SHP77 (cell line): ENCODE measurements at places on chromosomes 13 and 19.

DNA sequence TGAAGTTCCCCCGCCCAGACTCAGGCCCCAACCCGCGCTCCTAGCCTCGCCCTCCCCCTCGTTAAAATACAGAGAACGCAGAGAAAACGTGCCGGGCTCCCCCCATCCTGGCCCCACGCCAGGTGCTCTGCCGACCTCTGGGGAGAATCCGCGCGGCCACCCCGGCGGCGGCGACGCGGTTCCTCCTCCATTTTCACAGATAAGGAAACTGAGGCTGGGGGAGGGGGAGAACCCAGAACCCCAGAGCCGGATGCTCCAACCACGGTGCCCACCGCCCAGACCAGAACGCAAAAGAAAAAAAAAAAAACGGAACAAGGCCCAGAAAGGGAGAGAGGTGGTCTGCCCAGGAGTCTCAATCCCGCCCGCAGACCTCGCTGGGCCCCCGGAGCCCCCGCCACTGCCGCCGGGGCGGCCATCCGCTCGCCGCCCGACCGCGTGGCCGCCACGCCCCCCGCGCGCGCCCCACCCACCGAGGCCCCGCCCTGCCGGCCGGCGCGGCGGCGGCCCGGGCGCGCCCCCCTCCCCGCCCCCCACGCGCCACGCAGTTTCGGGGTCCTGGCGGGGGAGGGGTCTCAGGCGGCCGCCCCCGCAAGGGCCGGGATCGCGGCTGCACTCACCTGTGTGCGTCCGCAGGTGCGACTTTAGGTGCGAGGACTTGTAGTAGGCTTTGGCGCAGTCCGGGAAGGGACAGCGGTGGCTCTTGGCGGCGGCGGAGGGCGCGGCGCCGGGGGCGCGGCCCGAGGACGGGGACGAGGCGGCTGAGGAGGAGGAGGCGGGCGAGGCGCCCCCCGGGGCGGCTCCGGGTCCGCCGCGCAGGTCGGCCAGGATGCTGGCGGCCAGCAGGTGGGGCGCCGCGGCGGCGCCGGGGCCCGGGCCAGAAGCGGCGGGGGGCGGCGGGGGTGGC is 703 bp downstream of the KLF16 start:
- no peak for DNase-seq

DNA sequence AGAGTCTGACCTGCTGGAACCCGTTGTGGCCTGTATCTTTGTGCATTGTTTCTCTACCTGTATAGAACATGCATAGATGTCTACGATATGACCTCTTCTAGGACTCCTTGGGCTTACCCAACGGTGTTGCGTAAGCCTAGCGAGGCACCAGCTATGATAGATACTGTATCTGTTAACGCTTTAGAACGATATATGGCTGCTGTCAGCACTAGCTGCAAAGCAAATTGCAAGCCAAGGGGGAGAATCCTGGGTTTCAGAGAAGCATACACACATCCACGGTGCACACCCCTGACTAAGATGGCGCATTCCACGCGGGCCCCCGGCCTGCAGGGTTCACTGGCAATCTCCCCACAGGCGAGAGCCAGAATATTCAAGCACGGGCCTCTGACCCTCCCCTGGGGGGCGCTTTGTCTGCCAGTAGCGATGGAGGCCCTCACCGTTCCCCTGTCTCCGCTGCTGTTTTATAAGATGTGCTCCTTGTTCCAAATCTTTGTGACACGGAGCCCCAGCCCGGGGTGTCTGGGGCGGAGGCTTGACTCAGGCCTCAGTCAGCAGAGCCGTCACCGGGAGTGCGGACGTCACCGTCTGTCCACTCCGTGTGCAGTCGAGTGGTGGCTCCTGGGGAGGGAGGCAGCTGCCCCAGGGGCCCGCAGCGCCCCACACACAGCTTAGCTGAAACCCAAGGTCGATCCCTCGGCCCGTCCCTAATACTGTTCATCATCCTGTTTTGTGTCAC is 12.9 kb upstream of the RPS15 start:
- DNase-seq = no peak

GRCh38 chr13:66675620-66676019 is 554.5 kb downstream of the PCDH9 start:
- no peak for DNase-seq

GRCh38 chr19:812747-813218 is 9.0 kb downstream of the PLPPR3 start:
- no peak for DNase-seq

DNA sequence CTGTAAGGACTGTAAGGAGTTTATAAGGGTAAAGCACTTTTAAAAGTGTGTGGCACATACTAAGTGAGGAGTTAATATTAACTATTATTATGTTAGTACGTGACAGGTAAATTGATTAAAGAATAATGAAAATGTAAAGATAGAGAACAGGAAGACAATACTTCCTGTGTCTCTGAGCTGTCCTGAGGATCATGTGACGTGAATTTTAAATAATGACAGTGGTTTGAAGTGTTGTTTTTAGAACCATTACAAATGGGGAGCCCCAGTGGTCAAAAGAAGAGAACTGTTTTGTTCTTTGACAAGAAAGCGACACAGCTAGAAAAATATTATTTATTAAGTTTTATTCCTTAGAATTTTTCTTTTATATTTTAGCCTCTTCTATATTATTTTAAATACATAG is 241.2 kb upstream of the STARD13 start:
- DNase-seq = no peak

DNA sequence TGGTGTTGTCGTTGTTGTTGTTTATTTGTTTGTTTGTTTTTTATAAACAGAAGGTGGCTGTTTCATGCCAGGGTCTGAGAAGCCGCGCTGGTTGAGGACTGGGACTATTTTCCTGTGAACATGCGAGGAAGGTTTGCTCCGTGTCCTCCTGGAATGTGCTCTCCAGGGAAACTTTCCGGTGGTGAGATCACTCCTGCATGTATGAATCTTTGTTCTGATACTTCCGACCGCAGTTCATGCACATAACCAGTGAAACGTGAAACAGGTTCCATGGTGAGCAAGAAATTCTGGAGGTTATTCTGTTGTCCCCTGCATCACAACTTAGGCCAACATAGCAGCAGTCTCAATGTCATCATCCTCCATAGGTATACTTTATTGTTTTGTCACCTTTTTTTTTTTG is 187.6 kb upstream of the ARGLU1 start:
- DNase-seq = no peak

- DNase-seq = no peak
Observed at GRCh38 chr19:14333101-14333871, 48.0 kb upstream of the ADGRE5 start.

- no peak for DNase-seq
Observed at GRCh38 chr19:13024126-13024950, 29.1 kb downstream of the NFIX start.

- no peak for DNase-seq
Observed at GRCh38 chr13:76148926-76149325, 512.8 kb downstream of the LMO7 start.

- DNase-seq = no peak
Observed at GRCh38 chr13:49638030-49638743, 9.9 kb downstream of the ARL11 start.

DNA sequence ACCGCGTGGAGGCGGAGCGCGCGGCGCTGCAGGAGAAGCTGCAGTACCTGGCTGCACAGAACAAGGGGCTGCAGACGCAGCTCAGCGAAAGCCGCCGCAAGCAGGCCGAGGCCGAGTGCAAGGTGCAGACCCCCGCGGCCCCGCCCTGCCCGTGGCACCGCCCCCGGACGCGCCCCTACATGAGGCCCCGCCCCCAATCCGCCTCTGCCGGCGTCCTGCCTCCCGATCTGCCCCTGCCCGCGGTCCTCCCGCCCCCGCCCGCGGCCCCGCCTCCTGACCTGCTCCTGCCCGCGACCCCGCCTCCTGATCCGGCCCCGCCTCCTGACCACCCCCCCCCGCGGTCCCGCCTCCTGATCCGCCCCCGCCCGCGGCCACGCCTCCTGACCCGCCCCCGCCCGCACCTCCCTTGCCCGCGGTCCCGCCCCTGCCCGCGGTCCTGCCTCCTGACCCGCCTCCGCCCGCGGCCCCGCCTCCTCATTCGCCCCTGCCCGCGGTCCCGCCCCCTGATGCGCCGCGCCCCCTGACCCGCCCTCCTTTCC is 11.7 kb downstream of the PRR36 start:
- no peak for DNase-seq

DNA sequence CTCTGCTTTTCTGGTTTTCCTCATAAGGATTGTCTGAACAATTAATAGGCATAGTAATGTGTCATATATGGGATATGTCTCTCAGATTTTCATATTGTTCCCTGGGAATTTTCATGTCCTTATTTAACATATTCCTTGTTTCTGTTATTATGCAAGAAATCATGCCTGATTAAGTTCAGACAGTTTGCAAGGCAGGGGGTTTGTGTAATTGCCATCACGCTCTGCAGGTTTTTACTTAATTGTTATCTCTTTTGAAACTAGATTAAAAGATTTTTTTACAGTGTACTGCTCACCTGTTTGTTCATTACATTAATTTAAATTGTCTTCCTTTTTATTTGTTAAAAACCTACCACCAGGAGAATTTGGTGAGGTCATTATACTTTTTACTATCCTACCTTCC is 1253.2 kb upstream of the PRR20A start:
- DNase-seq = no peak

GRCh38 chr19:8050274-8051096 is 2.1 kb upstream of the CCL25 start:
- peak; percentile 77 for DNase-seq

DNA sequence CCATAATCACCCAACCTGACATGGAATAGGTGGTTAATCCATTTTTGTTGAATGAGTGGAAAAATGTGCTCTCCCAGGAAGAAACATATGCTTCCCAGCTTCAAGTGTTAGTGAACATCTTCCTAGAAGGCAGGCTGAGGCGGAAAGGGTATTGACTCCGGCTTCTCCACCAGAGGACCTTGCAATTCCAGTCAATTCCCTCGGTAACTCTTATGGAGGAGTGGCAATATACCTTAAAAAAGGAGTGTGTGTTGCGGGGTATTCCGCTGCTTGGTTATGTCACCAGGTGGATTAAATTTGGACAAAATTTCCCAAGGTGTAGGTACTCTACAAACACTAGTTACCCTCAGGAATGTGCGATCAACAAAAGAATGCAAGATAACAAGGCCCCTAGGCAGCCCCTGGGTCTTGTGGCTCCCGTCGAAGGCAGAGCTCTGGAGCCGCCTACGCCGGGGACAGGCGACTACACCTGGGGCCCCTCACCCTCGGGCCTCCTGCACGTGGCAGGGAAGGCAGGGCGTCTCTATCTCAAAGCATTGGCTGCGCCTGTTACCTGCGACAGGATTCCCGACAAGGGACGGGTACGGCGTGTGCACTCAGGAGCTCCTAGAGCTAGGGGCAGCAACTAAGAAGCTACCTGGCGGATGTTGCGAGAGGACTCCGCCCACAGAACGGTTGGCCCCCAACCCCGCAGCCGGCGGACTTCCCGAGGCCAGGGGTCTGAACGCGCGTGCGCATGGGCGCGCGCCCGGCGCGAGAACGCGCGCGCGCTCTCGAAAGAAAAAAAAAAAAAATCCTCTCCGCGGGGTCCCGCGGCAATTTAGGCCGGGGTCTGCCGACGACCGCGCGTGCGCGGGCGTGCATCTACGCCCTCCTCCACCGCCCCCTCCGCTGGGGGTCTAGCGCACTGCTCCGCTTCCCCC is at the start of gene WDR87:
WDR87 (minus strand) TSS at position 649 of the 923 bp plus-strand sequence. CDS start 8,355 bp downstream, outside the sequence.
- peak; percentile 79 for DNase-seq

GRCh38 chr19:45962021-45962420 is 11.6 kb downstream of the NOVA2 start:
- no peak for DNase-seq

DNA sequence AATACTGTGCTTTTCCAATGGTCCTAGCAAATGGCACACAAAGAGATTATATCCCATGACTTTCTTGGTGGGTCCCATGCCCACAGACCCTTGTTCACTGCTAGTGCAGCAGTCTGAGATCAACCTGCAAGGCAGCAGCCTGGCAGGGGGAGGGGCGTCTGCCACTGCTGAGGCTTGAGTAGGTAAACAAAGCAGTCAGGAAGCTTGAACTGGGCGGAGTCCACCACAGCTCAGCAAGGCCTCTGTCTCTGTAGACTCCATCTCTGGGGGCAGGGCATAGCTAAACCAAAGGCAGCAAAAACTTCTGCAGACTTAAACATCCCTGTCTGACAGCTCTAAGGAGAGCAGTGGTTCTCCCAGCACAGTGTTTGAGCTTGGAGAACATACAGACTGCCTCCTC is 82.9 kb downstream of the ZNF737 start:
- DNase-seq = no peak

GRCh38 chr13:29888306-29888705 is 37.9 kb upstream of the UBL3 start:
- no peak for DNase-seq

- DNase-seq = no peak
Observed at GRCh38 chr19:40231544-40232424, 5.3 kb upstream of the CCNP start.

GRCh38 chr13:101308247-101309013 is 107.9 kb downstream of the NALCN start:
- DNase-seq = no peak

DNA sequence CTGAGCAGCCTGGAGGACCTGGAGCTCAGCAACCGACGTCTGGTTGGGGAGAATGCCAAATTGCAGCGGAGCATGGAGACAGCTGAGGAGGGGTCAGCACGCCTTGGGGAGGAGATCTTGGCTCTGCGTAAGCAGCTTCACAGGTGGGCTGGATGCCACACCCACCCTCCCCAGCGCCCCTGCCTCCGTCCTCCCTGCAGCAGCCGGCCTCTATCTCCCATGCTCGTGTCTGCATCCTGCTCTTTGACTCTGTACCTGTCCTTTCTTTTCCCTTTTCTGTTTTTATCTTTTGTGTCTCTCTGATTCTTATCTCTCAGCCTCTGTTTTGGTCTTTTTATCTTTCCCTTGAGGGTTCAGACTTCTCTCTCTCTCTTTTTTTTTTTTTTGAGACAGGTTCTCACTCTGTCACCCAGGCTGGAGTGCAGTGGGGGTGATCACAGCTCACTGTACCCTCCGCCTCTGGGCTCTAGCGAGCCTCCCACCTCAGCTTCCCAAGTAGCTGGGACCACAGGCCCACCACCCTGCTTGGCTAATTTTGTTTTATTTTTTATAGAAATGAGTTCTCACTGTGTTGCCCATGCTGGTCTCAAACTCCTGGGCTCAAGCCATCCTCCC is 10.1 kb downstream of the KASH5 start:
- DNase-seq = no peak

GRCh38 chr19:33312065-33312464 is 9.7 kb upstream of the CEBPA start:
- DNase-seq = no peak

DNA sequence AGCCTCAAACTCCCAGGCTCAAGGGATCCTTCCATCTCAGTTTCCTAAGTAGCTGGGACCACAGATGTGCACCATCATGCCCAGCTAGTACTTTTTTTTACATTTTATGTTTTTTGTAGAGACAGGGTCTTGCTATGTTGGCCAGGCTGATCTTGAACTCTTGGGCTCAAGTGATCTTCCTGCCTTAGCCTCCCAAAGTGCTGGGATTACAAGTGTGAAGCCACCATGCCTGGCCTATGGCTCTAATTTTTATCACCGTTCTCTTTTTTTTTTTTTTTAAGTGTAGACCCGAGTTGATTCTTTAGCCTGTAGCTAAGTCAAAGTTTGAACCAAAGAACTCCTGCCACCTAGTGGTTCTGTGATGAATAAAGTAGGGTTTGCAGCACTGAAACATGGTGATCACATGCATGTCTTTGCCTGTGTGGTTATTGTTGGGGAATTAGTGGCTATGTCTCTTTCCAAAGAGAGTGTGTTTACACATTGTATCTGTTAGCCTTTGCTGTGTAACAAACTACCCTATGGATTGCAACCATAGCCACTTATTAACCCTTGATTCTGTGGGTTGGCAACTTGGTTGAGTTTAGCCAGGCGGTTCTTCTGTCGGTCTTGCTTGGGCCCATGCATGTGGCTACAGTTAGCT is 11.6 kb downstream of the NFILZ start:
- DNase-seq = peak; percentile 39

- DNase-seq = no peak
Observed at GRCh38 chr19:47071731-47072130, 23.3 kb upstream of the TMEM160 start.

GRCh38 chr13:90362707-90363106 is 984.8 kb upstream of the MIR17HG start:
- no peak for DNase-seq
